Adipocyte (in vitro differentiated cells): ENCODE measurements at places on chromosomes 3 and 15.

GRCh38 chr15:98043160-98044014, 82.9 kb downstream of the ARRDC4 start:
- DNase-seq, result no peak

- peak; percentile 96 for DNase-seq
Observed at GRCh38 chr3:122969585-122970469, 57.7 kb downstream of the SEMA5B start.

DNA sequence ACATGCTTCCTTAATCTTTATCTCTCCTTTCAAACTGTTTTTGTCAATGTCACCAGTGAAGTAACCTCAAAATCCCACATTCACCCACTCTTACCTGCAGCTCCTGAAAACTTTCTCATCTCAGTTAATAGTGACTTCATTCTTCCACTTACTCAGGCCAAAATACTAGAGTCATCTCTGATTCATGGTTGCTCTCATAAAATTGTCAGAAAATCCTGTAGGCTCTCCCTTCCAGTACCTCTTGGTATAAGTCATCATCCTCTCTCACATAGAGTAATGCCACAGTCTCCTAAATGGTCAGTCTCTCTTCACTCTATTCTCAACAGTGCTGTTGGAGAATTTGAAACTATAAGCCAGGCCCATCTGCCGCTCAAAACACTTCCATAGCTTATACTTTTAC, 34.9 kb upstream of the POU1F1 start:
- peak; percentile 19 for DNase-seq

DNA sequence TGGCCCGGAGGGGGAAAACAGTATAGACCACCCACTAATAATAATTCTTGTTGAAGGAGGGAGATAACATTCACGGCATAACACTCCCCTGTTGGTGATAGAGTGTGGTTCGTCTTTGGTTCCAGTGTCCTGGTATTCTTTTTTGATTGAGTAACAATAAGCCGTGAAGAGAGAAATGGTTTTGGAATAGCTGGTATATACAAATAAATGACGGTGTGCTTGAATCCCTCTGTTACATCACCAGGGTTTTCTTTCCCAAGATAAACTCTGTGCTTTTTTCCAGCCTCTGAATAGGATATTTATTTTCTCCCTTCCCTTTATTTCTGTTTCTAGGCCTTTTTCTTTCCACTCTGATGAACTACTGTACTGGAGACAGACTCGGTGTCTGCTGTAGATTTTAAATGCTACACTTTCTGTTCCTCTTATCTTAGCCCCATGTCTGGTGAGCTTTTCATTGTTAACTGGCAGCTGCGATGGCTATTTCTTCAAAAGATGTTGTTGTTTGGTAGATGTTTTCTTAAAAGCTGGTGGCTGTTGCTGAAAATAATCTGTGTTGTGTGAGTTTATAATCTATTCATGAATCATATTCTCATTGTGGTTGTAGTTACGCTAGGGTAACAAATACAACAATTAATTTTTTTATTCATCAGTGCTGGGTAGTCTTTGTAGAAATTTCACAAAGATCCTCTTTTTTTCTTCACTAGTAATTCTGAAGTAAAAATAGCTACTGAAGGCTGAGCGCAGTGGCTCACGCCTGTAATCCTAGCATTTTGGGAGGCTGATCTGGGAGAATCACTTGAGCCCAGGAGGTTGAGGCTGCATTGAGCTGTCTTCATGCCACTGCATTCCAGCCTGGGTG, 15.5 kb upstream of the SCAANT1 start:
- DNase-seq, result no peak

DNA sequence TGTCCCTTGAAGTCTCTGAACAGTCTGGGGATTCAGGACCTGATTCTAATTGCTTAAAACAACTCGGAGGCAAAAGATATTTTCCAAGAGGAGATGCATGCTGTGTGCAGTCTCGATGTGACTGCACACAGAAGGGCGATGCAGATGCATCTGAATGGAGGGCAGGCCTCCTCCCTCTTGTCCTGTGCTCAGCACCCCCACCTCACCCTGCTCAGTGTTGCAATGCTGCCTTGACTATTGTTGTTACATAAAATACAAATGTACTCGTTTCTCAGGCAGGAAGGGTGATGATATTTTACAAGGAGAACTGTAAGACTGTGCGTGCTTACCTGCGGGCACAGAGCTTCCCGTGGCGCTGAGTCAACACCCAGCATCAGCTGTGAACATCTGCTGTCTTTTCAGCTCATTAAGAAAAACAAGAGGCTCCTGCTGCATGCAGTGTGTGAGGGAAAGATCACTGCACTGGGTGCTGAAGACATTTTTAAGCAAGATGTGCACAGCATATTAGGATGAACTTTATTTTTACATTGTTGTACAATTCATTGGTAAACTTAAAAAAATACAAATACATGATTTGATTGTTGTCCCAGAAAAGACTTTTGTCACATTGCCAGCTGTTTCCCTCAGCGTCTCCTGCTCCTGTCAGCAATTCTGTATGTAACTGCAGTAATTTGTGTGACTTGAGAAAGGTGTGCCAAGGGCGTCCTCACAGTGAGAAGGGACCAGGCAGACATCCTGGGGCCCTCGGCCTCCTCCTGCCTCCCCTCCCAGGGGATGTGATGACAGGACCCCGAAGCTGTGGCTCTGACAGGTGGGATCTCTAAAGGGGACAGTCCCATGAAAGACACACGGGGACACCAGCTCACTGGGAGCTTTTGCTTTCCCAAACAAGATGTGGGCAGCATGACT, 56.3 kb upstream of the RPL32 start:
- DNase-seq, result no peak
